ENCODE measurements at places on chromosomes 12 and 14.

- no peak for DNase-seq
Observed at GRCh38 chr12:43742106-43742505, 16.5 kb downstream of the PUS7L start.

DNA sequence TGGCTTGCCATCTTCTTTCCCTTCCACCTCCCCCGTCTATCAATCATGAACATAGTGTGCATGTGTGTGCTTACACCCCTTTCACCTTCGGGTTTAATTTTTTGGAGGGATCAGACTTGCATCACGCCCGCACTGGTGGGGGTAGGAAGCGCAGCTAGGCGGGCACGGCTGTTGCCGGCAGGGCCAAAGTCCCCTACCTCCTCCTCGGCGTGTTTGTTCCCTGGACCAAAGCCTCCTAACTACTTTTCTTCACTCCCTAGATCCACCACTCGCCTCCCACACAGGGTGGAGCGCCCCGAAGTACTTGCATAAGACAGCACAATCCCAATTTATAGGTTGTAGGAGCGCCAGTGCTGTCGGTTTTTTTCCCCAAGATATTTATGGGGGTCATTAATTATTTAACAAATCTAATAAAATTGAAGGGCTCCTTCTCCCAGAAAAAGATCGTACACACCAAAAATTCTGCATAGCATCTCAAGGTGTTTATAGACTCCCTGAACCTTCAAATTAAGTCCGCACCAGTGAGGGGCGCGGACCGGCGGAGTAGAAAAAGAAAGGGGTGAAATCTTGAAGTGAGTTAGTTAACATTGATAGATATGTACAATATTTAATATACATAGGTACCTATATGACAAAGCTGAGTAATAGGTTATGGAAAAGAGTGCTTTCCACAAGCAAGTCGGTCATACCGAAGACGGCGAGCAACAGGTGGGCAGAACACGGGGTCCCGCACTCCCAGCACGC is 717 bp downstream of the PKP2 start:
- DNase-seq = no peak

- DNase-seq = no peak
Observed at GRCh38 chr14:65456247-65456646, 43.7 kb downstream of the FUT8 start.

DNA sequence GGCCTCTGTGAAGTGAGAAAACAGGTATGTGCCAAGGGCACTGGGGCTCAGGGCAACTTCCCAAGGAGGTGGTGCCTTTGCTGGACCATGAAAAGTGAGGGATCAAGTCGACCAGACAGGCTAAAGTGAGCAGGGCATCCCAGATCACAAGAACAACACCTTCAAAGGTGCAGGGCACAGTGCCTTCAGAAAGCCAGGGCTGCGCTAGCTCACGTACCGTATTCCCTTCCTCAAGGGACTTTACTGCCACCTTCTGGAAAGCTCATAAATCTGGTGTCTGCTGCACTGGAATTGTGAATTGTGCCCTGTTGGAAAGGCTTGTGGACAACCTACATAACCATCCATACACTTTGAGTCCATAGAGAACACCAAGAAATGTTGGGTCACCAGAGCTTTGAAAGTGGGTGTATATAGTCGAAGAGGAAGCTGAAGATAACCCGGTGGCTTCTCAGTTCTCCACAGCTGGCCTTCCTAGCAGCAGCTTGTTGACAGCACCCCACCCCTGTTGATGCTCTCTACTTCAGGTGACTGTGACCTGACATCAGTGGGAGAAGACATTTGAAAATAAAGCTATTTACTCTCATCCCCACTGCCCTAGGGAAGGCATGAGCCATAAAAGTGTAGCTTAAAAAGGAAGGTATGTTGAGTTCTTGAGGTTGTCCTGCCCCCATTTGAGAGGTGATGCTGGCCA is 24.5 kb downstream of the FIGNL2 start:
- peak; percentile 81 for DNase-seq

GRCh38 chr12:9692909-9693308 is 23.4 kb downstream of the CLEC2D start:
- no peak for DNase-seq

GRCh38 chr12:19951664-19952063 is 416.7 kb upstream of the PDE3A start:
- no peak for DNase-seq

GRCh38 chr14:78983126-78983525 is 813.0 kb downstream of the NRXN3 start:
- DNase-seq = no peak

DNA sequence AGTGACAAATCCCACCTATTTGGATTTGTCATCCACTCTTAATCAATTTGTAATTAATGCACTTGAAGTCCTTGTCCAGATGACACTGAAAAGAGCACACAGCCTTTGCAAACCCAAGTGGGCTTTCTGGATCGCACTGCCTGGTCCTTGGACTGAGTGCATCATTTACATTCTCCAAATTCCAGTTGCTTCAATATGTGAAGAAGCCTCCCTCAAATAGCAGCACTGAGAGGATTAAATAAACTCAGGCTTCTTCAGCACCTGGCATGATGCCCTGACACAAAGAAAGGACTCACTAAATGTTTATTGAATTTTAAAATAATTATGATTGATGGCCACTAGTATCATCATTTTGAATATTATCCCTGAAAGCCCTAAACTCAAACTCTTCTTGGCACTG is 496.5 kb downstream of the VRK1 start:
- DNase-seq = no peak

GRCh38 chr12:105637470-105637869 is 307.0 kb downstream of the C12orf75 start:
- no peak for DNase-seq

DNA sequence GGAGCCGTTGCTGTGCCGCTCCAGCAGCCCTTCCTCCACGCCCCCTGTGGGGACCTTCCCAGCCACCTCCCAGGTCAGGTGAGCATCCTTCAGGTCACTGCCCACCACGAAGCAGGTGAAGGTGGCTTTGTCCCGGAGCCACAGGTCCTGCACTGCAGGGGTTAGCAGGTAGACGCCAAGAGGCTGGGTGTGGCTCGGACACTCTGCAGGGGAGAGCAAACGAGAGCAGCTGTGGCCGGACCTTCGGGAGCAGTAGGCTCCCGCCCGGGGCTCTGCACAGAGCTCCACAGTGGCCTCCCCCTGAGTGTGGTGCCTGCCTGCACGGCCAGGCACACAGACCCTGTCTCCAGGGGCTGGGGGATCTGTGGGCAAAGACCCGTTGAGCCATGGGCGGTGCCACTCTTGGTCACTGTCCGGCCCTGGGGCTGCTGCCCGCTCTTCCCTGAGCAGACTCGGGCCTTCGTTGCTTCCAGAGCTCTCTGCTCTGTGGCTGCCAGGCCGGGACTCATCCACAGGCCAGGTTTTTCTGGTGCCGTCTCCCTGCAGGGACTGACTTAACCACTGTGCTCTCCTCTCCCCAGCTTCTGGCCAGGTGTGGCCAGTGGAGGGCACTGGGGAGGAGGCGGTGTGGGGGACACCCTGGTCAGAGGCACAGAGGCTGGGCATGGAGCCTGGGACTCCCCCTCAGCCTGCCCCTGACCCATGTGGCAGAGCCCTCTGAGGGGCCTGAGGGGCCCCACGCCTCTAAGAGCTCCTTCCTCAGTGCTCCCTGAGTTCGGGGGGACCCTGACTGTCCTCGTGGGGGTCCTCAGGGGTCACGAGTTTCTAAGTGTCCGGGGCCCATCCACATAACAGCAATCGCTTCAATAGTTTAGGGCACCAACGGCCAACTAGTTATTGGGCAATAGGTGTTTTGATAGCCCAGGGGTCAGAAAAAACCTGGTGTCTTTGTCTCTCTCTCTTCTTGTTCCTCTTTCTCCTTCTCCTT is 314.9 kb downstream of the TMEM121 start:
- DNase-seq = no peak

DNA sequence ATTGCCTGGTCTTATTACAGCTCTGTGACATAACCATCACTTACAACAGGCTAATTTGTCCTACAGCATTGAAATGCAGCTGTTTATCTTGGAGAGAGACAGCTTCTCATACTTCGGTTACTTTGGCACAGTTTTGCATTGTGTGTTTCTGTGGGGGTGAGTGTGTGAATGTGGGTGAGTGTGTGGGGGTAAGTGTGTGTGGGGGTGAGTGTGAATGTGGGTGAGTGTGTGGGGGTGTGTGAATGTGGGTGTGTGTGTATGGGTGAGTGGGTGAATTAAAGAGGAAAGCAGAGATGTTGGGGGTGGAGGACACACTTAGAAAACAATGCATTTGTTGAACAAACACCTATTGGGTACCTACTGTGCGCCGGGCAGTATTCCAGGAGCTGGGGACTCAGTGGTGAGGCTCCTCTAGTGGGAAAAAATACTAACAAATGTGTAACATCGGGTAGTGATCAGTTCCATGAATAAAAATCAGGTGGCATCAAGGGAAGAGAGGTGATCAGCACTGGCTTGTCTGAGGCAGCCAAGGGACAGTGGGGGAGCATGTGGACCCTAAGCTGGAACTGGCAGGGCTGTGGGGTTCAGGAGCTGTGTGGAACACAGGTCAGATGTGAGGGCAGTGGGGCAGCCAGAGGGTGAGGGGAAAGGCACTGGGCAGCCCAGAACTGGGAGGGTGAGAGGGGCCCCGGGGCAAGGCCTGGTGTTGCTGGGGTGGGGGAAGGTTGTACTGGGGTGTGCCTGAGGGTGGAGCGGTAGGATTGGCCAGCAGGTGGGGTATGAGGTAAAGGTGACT is 44.1 kb upstream of the AMN start:
- no peak for DNase-seq

DNA sequence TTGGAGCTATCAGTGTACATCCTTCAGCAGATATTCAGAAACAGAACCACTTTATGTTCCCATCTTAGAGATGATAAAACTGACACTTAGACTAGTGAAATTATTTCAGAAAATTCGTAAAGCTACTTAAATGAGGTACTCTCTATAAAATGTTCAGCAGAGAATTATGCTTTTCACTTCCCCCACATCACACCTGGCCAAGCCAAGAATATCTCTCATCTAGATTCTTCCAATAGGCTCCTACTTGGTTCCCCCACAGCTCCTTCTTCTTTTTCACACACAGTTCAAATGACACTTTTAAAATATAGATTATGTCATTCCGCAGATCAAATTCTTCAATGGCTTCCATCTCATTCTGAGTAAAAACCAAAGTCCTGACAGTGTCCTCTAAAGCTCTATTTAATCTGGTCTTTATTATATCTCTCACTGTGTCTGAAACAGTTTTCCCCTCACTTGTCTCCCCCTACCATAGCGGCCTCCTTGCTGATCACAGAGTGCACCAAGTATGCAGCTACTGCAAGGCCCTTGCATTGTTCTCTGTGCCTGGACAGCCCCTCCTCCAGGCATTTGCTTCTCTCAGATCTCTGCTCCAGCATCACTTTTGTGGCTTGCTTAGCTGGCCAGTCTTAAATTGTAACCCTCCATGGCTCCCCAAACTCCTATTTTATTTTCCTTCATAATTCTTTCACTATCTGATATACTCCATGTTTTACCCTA is 736.8 kb upstream of the USP15 start:
- DNase-seq = no peak

DNA sequence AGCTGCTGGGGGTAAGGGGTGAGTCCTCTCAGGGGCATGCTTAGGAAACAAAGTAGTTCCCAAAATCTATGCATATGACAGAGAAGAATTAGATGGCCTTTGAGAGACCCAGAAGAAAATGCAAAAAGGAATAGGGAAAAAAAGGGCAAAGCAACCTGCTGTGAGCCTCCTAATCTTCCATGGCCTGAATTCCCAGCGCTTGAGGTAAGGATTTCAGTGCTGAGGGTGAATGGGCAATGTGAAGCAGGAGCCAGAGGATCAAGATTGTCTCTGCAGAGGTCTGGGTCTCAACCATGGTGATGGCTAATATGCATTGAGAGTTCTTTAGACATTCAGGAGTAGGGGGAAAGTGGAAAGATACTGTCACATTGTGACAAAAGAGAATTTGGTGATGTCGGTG is 31.5 kb downstream of the GPR65 start:
- DNase-seq = no peak
